ENCODE measurements at places on chromosomes 13 and 19.

DNA sequence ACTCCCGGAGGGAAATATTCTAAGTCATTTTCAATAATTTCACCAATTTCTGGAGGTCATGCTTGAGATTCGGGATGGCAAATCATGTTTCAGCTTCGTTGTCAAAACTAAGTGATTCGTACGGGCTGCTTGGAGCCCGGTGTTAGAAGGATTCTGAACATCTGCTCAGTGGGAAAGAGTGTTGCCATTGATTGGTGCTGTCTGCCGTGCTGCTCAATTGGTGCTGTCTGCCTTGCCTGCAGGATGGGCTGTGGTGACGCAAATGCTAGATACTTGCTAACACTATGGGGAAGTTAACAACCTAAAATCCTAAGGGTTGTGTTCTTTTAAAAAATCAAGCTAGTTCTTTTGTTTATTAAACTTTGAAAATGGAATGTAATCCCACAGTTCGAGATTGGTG, 17.3 kb upstream of the CACNG8 start:
- DNase-seq: no peak

GRCh38 chr19:11639602-11640471, 42.6 kb downstream of the ZNF627 start:
- peak; percentile 96 for DNase-seq

DNA sequence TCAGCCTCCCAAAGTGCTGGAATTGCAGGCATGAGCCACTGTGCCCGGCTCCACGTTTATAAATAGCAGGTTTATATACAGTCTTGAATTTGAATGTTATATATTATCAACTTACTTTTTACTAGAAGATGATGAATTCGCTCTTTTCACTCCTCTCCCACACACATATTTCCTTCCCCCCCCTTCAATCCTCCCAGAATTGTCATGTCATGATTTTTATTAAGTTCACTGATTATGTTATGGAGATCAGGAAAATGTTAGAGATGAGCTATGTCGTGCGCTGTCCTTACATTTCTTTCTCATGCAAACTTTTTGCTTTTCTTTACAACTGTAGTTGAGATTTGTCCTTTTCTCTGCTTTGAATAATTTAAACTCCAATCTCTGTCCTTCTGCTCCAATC, 17.8 kb upstream of the GRAMD1A start:
- no peak for DNase-seq

GRCh38 chr13:43684963-43685725, 101.6 kb downstream of the ENOX1 start:
- DNase-seq: no peak

DNA sequence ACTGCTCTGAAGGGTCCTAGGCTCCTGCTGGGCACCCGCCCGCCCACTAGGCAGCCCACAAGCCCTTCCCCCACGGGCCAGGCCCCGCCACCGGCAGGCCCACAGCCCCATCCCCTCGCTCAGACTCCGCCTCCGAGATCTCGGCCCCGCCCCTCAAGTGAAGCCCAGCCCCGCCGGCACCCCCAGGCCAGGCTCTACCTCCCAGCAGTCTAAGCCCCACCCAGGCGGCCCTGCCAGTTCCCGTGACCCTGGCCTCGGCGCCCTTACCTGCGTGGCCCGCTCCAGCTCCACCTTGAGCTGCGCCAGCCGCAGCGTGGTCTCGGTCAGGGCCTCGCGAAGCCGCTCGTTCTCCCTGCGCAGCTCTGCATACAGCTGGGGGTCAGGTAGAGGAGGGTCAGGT, 16.3 kb downstream of the EPS8L1 start:
- no peak for DNase-seq

- DNase-seq: no peak
Measured at GRCh38 chr13:69935043-69935442, 172.6 kb upstream of the ATXN8OS start.
